ENCODE measurements at places on chromosomes 7 and 10. TPM values are rescaled to one million over a fixed set of nuclear protein-coding genes. Genes with fewer than 3 reads are reported as not detected.
A peak's percentile ranks its signal among the peaks of the same experiment; 100 is the strongest.

GRCh38 chr7:73503229-73503628, 18.9 kb downstream of the BAZ1B start:
- H3K4me1 ChIP-seq, result no peaks in the 10 kb centered on the region
- DNase-seq, result no peak
- no peak overlapping the region for H3K27ac ChIP-seq
- H3K27me3 ChIP-seq, result no peaks in the 10 kb centered on the region
- H3K36me3 ChIP-seq, result peaks cover 59% of the 10 kb centered on the region

OGA gene
- polyA plus RNA-seq, result 32.6 TPM

DNA sequence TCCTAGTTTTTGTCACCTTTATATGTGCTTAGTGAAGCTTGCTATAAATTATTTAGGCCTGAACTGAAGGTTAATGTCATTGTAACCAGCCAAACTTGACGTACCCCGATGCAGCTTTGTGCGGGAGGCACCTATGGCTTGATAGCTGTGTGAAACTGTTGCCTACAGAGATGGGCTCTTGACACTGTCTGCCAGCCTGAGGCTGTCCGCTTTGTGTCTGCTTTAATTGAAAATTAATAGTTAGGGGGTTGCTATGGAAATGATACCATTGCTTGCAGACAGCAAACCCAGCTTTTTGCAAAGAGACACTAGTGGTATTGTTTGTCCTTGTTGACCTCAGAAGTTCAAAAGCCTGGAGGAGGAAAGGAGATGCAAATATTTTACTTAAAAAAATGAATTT, 2.1 kb upstream of the FOXP2 start:
- DNase-seq, result no peak
- H3K27me3 ChIP-seq, result no peaks in the 10 kb centered on the region
- peaks cover 7% of the 10 kb centered on the region for H3K4me1 ChIP-seq

- no peaks in the 10 kb centered on the region for H3K4me1 ChIP-seq
- no peak overlapping the region for H3K27ac ChIP-seq
- H3K27me3 ChIP-seq, result no peaks in the 10 kb centered on the region
- no peaks in the 10 kb centered on the region for H3K36me3 ChIP-seq
- no peak for DNase-seq
These were observed 2.5 kb downstream of the TAS2R5 start for GRCh38 chr7:141792526-141792925.

DNA sequence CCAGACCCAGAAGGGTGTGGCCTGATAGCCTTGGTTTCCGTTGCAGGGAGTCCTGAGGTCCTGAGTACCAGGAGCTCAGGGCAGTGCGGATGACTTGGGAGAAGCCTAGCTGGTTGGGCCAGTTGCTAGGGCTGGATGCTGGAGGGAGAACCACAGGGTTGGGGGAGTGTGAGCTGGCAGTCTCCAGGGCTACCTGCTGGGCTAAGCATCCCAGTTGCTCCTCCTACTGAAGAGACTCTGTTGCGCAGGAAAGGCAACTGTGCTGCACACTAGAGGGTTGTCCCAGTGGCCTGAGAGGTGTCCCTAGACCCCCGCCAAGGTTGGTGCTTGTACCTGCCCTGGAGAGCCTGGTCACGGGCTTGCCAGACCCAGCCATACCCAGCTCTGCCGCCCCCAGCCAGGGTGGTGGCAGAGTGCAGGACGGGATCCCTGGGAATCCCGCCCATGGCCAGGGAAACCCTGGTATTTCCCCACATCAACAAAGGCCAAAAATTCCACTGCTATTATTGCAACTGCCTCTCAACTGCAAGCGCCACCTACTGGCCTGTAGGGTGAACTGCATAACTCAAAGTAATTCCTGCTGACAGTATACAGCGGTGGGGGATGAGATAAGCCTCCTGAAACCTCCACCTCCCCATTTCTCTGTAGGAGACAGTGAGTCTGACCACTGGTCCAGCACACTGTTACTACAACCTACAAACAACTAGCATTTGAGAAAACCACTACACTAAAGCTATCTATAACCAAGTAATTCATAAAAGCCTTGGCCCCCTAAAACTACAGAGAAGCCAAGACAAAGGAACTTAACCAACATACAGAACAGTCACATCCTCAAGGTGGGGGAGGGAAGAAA, 67.6 kb upstream of the DDC start:
- no peaks in the 10 kb centered on the region for H3K36me3 ChIP-seq
- no peak overlapping the region for H3K27ac ChIP-seq
- no peak overlapping the region for H3K4me3 ChIP-seq
- peak; percentile 50 for DNase-seq
- no peaks in the 10 kb centered on the region for H3K27me3 ChIP-seq

GRCh38 chr7:26105236-26105635, 46.8 kb upstream of the NFE2L3 start:
- H3K4me1 ChIP-seq, result no peaks in the 10 kb centered on the region
- H3K27me3 ChIP-seq, result peaks cover 11% of the 10 kb centered on the region
- DNase-seq, result no peak
- no peak overlapping the region for H3K4me3 ChIP-seq
- no peak overlapping the region for H3K27ac ChIP-seq

- H3K4me3 ChIP-seq, result no peak overlapping the region
- no peaks in the 10 kb centered on the region for H3K36me3 ChIP-seq
- DNase-seq, result no peak
These were observed 110.7 kb upstream of the MTPN start for GRCh38 chr7:136087881-136088280.

All from IMR-90 (cell line).